ENCODE measurements at places on chromosomes 12 and 14.

GRCh38 chr12:116332705-116333380 is 55.4 kb upstream of the MED13L start:
- DNase-seq = no peak

DNA sequence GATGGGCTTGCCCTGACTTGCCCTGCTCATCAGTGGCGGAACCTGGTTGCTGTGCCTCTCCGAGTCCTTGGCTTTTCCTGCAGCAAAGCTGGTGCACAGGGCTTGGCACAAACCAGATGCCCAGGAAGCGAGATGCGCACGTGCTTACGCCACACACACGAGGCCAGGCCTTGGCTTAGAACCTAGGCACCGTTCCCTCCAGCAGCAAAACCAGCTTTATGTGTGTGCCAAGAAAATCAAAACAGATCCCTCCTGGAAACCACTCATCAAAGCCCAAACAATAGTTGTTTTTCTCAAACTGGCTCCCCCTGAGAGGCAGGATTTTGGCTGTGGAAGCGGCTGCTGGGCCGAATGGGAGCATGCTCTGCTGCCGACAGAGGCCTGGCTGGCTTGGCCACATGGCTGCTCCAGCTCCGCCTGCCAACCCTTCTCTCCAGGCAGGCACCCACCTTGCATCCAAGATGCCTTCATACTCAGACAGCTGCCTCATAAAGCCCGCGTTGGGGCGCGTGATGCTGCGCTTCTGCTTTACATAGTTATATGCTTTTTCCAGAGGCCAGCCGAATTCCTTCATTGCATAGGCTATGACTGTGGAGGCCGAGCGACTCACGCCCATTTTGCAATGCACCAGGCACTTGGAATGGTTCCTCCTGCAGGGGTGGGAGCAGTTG is 58.7 kb downstream of the SSH1 start:
- DNase-seq = no peak

GRCh38 chr14:46661728-46662127 is 10.1 kb upstream of the RPL10L start:
- DNase-seq = no peak

- no peak for DNase-seq
Observed at GRCh38 chr14:71729596-71729995, 202.6 kb upstream of the RGS6 start.

DNA sequence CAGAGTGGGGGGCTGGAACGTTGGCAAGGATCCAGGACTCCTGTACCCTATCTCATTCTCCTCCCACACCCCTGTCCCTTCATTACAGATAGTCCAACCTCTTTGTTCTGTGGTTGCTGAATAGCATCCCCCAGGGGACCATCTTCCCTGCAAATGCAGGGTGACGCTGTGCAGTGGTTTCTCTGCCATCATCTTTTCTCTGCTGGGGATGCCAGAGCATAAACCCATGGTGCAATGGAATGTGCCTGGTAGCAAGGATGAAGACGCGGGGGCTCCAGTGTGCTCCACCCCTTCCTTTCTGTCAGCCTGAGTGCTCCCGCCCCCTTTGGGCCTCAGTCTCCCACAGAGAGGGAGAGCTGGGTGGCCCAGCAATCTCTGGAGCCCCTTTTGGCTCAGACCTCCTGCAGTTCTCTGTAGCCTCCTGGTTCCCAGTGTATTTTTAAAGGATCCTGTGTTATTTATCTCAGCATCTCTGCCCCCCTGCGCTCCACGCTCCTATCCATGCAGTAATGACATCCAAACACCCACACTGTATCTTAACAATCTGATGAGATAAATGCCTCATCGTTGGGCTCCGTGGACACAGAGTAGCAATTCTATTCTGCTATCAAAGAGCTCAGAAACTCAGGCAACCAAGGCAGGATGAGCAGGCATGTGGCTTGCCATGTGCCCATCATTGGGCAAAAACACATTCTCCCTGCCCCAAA is 212.8 kb downstream of the CACNA1C start:
- DNase-seq = no peak

DNA sequence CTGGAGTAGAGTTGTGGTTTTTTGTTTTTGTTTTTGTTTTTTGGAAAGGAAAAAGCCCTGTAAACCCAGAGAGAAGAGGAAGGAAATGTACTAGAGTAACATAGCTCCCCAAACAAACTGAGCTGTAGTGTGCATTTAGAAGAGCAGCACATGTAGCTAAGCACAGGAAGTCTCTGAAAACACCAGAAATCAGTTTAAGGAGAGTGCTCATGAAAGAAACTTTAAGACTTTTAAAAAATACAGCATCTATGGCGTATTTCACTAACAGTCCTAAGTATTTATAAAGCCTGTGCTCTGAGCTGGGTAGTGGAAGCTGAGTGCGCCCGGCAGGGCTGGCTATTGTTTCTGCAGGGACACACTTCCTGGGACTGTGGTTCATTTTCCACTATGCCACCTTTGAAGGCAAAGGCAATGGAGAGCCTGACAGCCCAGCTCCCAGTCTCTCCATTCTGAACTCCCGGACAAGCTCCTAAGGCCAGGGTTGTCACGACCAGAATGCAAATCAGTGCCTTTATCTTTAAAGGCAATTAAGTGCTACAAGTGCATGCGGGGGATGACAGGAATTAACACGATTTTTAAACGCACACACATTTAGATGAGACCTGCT is 45.4 kb downstream of the NIN start:
- no peak for DNase-seq

DNA sequence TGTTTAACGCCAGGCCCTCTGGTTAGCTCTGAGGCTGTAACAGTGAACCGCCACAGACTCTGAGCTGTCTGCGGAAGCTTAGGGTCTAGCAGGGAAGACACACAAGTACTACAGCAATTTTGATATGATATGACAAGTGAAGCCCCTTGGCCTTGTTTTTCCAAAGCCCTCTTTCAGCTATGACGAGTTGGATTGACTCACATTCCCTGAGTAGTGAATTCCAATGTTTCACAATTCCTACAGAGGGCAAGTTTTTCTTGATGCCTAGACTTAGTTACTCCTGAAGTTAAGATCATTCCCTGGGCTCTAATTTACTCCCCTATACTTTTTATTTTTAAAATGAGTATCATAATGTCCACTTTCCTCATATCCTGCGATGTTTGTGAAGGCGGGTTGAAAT is 53.3 kb upstream of the CISTR start:
- no peak for DNase-seq

DNA sequence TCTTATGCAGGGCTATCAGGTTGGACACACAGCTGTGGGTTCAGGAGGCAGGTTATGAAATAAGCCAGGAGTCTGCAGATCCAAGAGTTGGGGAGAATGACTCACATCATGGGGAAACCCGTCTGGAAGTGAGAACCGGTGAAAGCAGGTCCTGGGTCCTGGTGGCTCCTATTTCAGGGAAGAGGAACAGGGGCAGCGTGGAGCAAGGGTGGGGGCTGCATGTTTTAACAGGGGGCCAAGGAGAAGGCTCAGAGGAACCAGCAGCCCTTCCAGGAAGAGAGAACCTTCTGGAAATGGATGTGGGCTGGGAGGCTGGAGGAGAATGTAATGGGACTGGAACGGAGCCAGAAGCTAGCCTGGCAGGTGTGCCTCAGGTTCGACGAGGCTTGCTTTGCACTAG is 7.8 kb upstream of the KRT74 start:
- DNase-seq = no peak

DNA sequence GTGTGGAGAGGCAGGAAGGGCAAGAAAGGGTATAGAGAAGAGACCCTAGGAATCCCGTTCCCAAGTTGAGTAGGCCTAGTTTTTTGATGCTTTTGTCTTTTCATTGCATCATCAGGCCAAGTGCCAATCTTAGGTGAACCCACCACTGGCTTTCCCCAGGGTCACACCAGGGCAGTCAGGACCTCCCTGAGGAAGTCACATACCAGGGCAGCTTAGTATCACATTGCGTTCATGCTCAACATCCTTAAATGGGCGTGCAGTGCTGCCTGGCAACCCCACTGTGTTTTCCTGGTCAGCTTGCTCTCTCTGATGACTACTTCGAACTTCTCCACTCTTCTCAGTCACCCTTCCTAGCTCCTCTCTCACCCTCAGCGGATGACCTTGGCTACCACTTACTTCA is 9.0 kb downstream of the ASIC1 start:
- no peak for DNase-seq

DNA sequence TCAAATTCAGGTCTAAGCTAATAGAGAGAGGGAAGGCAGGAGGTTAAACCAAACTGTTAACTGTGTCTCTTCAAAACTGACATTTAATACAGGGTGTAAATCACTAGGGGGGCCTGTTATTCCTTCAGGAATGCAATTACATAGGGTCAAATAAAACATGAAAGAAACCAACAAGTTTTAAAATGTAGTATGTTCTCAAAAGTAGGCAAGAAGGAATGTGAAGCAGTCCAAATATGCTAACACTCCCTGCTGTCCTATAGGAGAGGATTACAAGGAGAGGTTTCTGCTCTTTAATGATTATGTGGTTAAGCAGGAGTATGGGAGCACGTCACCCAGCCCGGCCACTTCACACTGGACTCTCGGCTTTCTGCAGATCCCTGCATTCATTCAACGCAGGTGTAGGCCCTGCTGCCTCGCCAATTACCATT is 42.5 kb upstream of the BMP4 start:
- no peak for DNase-seq

All from stimulated activated CD4-positive, alpha-beta T cell treated with anti-CD3 and anti-CD28 coated beads, Interleukin-1b, Interleukin-23, amount 100 ng/mL, for 48 hours (primary cell).